ENCODE measurements at places on chromosomes 1 and 21. TPM values are rescaled to one million over a fixed set of nuclear protein-coding genes. Genes with fewer than 3 reads are reported as not detected.

The CD55 gene
- 24.8 TPM for polyA plus RNA-seq

GRCh38 chr1:18599086-18599485 lies 31.6 kb upstream of the PAX7 start:
- H3K4me3 ChIP-seq: no peak overlapping the region
- no peak overlapping the region for H3K27ac ChIP-seq
- H3K4me1 ChIP-seq: no peaks in the 10 kb centered on the region
- H3K27me3 ChIP-seq: no peaks in the 10 kb centered on the region
- no peaks in the 10 kb centered on the region for H3K36me3 ChIP-seq
- no peak for DNase-seq

- no peaks in the 10 kb centered on the region for H3K36me3 ChIP-seq
- no peaks in the 10 kb centered on the region for H3K4me1 ChIP-seq
- no peak overlapping the region for H3K4me3 ChIP-seq
Observed at GRCh38 chr21:39720126-39720778, 24.7 kb upstream of the IGSF5 start.

DNA sequence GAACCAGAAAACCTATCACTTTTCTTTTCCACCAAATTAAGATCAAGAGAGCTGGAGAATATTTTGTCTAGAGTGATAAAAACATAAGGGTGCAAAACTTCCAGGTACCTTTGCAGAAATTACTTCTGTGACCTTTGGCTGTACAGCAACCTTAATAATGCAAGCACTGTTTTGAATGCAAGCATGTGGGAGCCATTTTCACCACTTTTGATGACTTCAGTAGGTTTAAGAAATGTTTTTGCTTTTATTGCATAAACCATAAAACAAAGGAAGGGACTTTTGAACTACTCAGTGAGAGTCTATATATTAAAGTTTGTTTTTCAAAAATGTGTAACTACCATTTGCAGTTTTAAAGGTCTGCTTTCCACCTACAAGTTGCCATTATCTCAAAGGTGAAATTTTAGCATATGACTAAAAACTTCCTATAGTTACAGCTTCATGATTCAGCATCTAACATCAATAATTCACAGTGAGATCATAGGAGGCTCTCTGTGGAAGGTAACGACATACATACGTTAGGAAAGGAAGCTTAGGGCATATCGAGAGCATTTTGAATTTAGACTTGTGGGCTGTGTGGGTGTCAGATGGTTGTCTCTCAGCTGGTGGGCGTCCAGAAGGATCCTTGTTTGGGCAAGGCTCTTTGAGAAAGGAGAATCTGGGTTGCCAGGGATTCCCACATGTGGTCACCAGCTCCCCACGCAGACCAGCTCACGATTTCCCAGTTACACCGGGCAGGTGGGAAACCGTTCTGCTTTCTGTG lies 1.1 kb upstream of the GADD45A start:
- peak overlapping the region; percentile 83 for H3K27ac ChIP-seq
- H3K4me3 ChIP-seq: no peak overlapping the region
- no peaks in the 10 kb centered on the region for H3K27me3 ChIP-seq

DNA sequence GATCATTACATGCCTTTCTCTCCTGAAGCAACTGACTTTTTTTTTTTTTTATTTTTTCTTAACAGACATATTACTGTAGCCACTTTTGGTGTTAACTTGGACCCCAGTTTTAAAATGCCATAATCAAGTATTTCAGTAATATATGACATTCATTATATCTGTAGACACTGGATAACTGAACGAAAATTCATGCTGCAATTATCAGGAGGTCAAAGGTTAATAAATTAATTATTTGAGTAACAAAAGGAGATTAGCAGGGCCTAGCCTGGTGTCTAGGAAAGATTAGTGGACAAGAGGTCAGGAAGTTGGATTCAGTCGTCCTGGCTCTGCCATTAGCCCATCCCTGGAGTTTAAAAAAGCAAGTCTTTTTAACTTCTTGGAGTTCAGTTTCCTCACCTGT lies 168.1 kb downstream of the TGFBR3 start:
- H3K27me3 ChIP-seq: no peaks in the 10 kb centered on the region
- no peak overlapping the region for H3K27ac ChIP-seq
- no peak overlapping the region for H3K4me3 ChIP-seq
- no peaks in the 10 kb centered on the region for H3K36me3 ChIP-seq

The MFAP2 gene
- polyA plus RNA-seq: 8.7 TPM

GRCh38 chr1:31799196-31799894 lies 16.5 kb downstream of the SPOCD1 start:
- H3K27ac ChIP-seq: no peak overlapping the region
- H3K27me3 ChIP-seq: no peaks in the 10 kb centered on the region
- no peak for DNase-seq
- no peaks in the 10 kb centered on the region for H3K4me1 ChIP-seq

The AMIGO1 gene
- polyA plus RNA-seq: 1.6 TPM
